ENCODE measurements at places on chromosomes 6 and 20.

DNA sequence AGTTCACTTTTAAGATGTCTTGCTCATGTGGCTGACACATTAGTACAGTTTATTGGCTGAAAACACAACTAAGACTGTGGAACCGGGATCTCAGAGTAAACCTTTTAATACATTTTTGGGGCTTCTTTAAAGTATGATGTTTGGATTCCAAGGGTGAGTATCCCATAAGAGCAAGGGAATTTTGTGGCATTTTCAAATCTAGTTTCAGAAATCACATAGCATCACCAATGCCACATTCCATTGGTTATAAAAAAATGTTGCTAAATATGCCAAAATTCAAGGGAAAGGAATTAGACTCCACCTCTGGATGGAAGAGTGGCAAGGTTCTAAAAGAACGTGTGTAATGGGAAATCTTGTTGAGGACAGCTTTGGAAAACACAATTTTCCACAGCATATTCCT is 338.6 kb downstream of the COL12A1 start:
- DNase-seq = no peak

DNA sequence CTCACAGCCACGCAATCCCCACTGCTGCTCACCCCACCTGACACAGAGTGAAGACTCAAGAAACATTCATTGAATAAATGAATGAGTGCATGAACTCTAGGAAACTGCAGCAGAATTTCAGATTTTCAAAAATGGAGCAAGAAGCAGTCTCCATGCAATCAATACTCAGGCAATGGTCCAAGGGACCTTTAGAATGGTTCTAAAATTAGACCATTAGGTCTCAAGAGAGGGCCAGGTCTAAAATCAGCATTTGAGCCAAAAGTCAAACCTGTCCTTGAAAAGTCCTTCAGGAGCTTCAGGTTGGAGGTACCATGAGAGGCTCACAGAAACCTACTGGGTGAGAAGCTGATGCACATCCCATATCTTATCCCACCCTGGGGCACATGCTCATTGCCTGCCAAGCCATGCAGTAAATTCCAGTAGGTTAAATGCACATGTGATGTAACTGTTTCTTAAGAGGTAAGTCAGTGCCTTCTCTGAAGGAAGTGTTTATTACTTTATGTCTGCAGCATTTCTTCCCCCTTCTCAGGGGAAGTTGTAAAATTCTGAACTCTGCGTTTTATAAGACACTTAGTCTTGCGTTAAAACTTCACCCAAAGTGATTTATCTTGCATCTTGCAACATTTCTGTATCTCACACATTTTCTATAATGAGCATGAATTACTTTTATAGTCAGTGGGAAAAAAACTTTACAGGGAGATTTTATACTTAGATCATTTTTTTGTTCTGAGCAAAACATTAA is 126.6 kb downstream of the ADAT2 start:
- no peak for DNase-seq

DNA sequence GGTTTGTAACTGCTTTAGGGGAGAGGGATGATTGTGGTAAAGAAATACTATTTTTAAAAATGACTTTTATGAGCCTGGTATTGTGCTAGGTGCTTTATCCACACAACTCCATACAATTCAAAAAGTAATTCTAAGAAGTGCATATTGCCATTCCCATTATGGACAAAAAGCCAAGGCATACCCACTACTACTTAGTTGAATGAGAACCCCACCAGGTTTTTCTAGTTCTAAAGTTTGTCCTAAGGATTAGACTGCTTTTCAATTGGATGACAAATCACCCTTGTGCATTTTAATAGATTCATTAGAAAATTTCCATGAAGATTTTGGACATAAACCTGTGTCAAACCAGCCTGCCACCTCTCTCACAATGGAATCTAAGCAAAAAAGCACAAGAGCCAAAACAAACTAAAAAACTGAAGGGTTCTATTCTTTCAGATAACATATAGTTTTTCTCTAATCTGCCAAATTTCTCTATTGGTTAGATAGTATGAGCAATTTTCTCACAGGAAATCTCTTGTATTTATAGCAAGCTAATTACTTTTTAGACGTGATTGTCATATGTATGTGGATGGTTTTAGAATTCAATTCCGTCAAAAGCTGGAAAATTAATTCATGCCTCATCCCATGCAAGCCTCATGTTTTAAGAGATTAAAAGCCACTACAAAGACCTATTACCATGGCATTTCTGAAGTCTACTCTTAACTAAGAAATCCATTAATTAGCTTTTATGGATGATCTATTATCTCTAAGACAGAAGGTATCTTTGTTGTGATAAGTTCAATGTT is 325.5 kb downstream of the RNGTT start:
- DNase-seq = no peak

DNA sequence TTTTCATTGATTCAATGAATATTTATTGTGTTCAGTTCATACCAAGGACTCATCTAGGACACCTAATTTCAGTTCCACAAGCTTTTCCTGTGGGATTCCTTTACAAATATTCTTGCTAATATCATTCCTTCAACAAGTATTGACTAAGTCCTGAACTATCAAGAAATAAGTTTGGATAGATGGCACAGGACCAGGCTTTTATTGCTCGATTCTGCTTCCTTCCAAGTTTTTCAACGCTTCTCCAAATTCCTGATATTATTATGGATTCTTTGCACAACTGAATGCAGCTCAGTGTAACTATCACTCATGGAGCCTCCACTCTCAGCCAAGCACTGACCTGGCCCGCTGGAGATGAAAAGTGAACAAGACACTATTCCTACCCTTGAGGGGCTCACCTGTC is 32.7 kb upstream of the COL21A1 start:
- DNase-seq = no peak

DNA sequence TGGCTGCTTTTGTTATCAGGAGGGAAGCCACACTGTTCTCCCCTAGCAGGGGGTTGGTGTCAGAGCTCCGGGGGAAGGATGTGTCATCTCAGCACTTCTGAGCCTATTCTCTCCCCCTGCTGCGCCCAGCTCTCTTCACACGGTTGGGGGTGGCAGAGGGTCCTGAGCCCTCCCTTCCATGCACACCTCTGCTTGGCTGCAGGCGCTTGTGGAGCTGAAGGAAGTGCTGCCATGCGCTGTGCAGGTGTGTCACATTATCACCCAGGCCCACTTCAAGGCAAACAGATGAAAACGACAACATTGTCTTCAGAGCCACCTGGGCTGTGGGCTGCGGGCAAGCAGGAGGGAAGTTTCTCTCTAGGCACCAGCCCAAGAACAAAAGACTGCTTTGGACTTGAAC is 263.4 kb downstream of the BMP7 start:
- no peak for DNase-seq

GRCh38 chr20:64057628-64058498 is 5.1 kb upstream of the TCEA2 start:
- DNase-seq = peak; percentile 76

DNA sequence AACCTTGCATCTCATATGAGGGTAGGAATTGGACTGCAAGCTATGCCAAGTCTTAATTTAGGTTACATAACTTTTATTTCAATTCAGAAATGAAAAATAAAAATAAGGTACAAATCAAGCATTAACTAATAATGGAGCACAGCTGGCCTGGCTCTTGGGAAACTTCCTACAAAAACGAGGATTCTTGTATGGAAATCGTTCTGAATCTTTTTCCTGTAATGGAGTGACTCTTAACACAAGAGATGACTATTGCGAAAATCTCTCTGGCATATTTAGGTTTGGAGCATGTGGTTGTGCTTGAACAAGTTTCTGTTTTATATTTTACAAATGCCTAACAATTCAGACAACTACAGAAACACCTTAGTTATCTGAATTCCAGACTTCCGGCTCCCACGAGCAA is 34.0 kb upstream of the PI16 start:
- no peak for DNase-seq

GRCh38 chr6:25341203-25341552 is 62.0 kb downstream of the CARMIL1 start:
- no peak for DNase-seq

DNA sequence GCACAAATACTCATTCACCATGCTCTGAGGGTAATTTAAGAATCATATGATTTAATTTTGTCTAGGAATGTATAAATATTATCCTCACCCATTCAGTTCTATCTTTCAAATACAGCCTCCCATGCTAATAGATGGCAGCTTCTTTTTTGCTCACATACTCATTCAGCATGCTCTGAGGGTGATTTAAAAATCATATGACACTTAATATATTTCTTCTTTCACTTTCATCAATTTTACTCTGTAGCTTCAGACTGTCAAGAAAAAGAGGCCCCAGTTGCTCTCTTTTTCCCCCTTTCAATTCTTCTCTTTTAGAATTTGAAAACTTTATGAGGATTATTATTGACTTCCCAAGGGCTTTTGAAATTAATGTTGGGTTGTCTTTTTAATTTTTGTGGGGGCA is 161.7 kb upstream of the LAMP5 start:
- DNase-seq = no peak

DNA sequence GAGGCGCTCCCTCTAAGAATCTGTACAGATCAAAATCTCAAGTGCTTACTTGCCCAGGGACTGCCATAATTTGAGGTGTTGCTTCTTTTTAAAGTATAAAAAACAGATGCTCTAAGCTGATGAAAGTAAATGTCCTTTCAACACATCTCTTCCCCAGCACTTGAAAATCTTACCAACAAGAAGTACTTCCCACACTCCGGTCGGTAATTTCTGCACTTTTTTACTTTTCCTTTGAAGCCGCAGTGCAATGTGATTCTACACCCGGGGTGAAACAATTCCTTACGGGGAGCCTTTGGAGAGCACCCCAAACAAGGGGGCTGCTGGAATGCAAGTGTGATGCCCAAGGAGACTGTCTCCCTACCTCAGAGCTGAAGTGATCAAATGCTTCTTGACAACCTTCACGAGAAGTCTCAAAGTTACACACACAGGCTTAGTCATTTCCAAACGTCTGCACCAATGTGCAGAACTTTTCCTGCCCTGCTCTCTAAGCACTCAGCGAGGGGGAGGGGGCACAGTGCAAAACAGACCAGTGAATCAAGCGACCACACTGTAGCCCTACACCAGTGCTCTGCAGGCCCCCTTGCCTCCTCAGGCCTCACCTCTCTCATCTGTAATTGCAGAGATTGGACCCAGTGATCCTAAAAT is 56.7 kb downstream of the ATXN1 start:
- DNase-seq = no peak

DNA sequence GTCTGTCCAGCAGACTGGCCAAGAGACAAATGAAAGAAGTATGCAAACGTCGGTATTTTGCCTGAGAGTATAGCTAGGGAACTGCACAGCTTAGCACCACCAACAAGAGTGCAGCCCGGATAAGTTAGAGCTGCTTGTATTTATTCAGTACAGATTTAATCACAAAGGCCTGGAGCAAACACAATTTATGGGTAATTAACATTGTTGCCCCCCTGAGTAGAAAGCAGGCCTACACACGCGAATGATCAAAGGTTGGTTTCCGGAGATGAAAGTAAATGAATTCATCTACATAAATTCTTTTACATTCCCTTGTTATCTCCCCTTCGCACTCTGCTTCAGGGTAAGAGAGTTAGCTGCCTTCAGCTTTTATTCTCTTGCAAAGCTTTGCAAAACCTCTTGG is 24.7 kb upstream of the CRISP1 start:
- no peak for DNase-seq

GRCh38 chr6:127586372-127586771 is 9.4 kb downstream of the C6orf58 start:
- no peak for DNase-seq

DNA sequence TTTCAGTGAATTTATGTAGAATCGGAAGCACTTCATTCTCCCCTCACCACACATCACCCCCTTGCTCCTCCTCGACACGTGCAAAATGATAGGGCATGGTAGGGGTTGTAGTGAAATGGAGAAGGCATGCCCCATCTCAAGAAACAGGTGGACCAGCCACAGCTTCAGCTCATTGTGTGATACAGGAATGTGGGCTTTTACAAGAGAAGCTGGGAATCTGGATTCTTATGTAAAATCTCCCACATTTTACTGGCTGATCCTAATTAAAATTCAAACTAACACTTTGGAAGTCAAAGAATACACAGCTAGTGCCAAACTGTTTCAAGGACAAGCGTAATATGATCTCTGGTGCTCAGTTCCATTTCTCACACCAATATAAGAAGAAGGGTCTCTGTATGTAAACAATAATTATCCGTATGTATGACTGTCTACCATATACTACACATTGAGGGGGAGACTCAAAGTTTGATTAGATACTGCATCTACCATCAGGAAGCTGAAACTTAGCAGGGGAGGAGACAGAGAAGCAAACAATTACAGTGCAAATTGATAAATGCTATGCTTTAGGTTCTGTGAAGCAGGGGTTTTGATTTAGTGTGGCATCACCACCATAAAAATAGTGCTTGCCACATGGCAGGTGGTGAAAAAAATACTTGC is 24.3 kb upstream of the KIAA0408 start:
- DNase-seq = no peak

DNA sequence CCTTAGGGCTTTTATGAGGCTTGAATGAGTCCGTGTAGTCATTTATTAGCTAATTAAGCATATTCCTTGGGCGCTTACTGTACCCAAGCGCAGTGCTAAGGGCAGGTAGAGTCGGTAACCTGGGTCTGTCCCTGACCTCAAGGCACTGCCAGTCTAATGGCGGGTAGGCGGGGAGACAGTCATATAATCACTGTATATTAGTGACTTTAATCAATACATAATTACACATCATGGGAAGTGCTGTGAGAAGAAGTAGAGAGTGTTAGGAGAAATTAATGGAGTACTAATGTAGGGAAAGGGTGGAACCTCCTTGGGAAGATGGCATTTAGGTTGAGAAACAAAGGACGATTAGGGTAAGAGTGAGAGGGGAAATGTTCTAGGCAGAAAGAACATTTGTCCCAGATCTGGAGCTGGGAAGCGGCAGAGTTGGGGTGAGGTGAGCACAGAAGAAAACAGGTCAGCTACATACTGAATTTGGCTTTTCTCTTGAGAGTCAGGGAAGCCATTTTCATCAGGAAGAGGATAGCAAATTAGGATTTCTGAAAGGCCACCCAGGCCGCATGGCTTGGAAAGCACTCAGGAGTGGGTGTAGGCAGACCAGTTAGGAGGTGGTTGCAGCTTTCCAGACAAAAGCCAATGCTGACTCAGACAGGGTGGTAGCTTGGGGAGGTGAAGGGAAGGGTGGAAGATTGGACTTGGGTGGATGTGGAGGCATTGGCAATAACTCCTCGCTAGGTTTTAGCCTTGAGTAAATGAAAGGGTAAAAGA is 954 bp upstream of the BLCAP start:
- DNase-seq = no peak

GRCh38 chr6:1604158-1605003 is 5.3 kb upstream of the FOXC1 start:
- DNase-seq = peak; percentile 47
